ACHN (cell line): ENCODE measurements at places on chromosomes 13 and 19.

GRCh38 chr13:46160471-46161066, 21.4 kb downstream of the LCP1 start:
- DNase-seq = peak; percentile 40

DNA sequence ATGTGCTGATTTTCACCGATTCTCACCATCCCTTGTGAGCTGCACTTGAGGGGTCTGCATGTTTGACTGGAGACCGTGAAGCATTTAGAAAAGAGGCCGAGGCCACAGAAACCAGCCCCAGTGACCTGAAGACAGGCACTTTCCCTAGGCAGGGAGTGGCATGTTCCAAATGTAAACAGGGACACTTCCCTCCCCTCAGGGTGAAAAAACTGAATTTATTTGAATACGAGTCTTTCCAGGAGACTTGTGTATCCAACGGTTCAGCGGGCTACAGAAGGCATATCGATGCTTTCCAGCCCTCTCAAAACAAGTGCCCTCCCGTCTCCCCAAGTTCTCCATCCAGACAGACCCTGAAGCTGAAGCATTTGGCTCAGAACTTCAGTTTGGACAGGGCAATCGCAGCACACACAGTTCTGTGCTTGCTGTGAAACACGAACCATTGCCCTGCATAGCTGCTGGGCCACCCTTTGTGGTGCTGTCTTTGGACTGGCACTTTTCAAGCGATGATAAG, 106.1 kb downstream of the ZIC5 start:
- no peak for DNase-seq

GRCh38 chr19:15874821-15875474, 22.9 kb downstream of the CYP4F2 start:
- no peak for DNase-seq

DNA sequence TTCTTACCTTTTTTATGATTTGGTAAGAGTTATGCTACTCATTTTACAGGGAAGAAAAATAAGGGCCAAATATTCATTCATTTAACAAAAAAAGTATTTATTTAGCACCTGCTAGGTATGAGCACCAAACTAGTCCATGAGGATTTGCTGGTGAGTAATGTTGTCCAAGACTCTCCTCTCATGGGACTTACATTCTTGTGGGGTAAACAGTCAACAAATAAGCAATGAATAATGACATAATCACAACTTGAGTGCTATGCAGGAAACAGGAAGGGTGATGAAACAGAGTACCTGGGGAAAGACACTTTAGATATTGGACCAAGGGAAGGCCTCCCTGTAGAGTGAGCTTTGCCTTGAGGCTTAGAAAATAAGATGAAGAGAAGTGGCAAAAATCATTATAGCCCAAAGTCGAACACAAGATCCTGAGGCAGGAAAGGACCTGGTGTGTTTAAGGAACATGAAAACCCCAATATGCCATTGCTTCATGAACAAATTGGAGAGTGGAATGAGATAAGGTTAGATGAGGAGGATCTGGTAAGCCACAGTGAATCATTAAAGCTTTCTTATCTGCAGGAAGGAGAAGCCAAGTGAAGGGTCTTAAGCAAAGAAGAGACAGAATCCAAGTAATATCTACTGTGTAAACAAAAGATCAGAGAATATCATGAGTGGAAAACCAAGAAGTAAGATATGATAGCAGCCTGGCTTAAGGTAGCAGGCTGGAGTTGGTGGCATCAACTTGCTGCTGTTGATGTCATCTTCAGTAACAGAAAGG, 294.5 kb upstream of the NBEA start:
- no peak for DNase-seq

GRCh38 chr13:39039041-39039440, 785 bp downstream of the NHLRC3 start:
- DNase-seq = no peak

GRCh38 chr13:39982745-39983144, 327.3 kb downstream of the COG6 start:
- DNase-seq = no peak

DNA sequence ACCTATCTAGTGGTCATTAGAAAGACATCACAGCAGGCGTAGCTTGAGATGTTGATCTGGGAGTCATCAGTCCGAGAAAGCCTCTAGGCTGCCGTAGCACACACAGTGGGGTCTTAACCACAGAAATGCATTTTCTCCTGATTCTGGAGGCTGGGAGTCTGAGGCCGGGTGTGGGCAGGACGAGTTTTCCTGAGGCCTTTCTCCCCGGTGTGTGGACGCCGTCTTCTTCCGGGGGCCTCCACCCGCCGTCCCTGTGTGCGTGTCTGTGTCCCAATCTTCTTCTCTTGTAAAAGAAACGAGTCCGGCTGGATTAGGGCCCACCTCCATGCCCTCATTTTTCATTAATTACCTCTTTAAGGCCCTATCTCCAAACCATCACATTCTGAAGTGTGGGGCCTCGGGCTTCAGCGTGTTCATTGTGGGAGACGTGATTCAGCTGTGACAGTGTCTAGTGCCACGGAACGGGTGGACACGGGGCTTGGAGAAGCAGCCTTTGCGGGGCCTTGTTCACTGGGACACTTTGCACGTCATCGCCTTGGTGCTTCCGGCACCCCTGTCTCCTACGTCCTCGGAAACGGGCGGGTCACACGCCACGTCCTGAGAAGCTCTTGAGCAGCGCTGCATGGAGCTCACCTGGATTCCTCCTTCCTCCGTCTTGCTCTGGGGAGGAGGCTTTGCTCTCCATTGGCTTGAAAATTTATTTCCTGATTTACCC, 208.9 kb upstream of the SOX1 start:
- no peak for DNase-seq

- peak; percentile 60 for DNase-seq
Measured at GRCh38 chr13:114339857-114340534, 25.7 kb downstream of the CHAMP1 start.

- peak; percentile 45 for DNase-seq
Measured at GRCh38 chr19:46984077-46985010, 35.3 kb upstream of the NPAS1 start.

- DNase-seq = no peak
Measured at GRCh38 chr13:38309397-38309796, 40.3 kb upstream of the UFM1 start.

DNA sequence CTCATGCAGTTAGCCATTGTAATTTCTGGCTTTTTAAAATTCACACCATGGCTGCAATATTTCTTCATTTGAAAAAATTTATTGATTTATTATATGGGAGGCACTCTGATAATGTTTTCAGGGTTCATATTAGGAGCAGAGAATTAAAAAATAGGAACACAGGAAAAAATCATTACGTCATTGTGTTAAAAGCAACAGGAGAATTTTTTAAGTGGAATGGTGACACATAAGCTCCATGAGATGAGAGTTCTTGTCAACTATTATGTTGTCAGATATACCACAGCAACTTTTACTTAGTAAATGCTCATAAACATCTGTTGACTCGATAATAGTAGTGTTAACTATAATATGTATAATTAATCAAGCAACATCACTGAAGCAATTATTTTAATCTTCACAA, 400.1 kb downstream of the TDRD3 start:
- no peak for DNase-seq

DNA sequence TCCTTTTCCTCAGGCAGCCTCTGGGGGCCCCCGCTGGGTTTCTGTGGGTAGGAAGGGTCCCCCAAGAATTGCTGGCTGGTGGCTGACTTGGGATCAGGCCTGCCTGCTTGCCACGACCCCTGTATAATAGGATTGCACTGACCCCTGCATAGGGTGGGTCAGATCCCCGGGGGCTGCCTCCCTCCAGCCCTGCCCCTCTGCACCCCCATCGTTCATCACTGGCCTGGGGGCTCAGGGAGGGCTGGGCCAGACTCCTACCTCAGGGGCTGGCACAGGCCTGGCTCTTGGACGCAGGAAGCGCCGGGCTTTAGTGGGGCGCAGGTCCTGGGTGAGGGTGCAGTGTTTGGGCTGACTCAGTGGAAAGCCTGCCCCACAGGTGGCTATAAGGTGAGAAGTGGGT, 10.6 kb downstream of the NDUFB7 start:
- DNase-seq = no peak

DNA sequence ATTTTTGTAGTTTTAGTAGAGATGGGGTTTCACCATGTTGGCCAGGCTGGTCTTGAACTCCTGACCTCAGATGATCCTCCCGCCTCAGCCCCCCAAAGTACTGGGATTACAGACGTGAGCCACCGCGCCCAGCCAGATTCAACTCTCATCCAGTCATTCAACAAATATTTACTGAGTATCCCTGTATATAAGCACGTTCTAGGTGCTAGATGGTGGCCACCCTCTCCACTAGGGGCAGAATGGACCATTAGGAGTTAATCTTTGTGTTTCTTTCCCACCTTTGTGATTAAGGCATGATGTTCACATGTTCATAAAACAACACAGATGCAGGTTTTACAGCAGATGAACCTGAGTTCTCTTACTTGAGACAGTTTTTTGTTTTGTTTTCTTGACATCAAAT, 7.3 kb downstream of the SHKBP1 start:
- DNase-seq = peak; percentile 40

DNA sequence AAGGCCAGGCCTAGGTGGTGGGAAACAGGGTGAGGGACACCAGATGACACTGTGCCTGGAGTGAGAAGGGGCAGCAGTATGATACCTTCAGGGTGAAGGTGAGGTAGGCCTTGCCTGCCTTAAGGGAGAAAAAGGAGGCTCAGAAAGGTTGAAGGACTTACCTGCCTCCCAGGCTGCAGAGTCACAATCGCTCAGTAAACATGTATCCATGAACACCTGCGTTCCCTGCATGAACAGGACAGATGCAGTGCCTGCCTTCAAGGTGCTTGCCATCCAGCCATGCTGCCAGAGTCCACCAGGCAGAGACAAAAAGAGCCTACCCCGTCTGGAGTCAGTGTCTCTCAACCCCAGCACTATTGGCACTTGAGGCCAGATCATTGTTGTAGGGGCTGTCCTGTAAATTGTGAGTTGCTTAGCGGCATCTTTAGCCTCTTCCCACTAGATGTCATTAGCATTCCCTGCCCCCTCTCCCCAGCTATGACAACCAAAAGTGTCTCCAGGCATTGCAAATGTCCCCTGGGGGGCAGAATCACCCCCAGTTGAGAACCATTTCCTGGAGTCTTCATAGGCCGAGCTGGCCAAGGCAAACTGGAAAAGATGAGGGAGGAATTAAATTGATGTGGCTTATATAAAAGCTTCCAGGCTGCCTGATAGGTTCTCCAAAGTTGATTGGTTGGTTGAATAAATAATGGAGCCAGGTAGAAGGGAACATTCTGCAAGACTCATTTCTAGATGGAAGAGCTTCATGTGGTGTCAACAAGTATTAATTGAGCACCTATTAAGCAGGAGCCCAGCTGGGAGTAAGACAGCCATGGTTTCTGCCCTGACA, 1.7 kb downstream of the MAP3K10 start:
- no peak for DNase-seq

GRCh38 chr13:44769686-44770085, 193.6 kb upstream of the TSC22D1 start:
- DNase-seq = no peak

- DNase-seq = no peak
Measured at GRCh38 chr19:49421039-49421877, 2.0 kb downstream of the PTH2 start.

DNA sequence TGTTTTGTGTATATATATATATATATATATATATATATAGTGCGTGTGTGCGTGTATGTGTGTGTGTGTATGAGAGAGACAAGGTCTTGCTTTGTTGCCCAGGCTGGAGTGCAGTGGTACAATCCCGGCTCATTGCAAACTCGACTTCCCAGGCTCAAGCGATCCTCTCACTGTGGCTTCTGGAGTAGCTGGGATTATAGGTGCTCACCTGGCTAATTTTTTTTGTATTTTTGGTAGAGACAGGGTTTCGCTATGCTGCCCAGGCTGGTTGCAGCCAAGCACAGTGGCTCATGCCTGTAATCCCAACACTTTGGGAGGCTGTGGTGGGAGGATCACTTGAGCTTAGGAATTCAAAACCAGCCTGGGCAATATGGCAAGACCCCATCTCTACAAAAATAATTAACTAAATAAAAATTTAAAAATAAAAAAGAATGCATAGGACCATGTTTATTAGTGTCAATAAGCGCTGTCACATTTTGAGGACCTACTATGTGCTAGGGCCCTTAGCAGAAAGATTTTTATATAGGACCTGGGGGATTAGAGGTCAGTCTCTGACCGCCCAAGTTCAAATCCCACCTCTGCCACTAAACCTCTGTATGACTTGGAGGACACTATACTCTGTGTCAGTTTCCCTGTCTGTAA, 1.8 kb downstream of the PVR start:
- no peak for DNase-seq
